ENCODE measurements at places on chromosomes 3 and 15.

GRCh38 chr15:66184936-66185790 lies 68.4 kb downstream of the MEGF11 start:
- no peak for ATAC-seq

GRCh38 chr15:47720555-47720954 lies 3.2 kb downstream of the SEMA6D start:
- ATAC-seq = no peak

GRCh38 chr3:37240170-37240945 lies 66.0 kb upstream of the LRRFIP2 start:
- ATAC-seq = no peak

DNA sequence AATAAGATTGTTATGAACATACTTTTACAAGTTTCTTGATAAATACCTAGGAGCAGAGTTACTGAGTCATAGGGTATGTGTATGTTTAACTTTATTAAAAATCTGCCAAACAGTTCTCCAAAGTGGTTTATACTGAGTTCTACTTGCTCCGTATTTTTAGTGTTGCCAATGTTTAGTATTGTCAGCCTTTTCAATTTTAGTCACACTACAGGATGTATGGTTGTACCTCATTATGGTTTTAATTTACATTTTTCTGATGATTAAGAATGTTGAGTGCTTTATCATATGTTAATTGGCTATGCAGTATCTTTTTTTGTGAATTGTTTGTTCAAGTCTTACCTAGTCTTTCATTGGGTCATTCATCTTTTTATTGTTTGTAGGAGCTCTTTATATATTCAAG lies 4.3 kb downstream of the TMOD3 start:
- peak; percentile 74 for ATAC-seq

GRCh38 chr15:93019090-93019489 lies 69.9 kb downstream of the RGMA start:
- ATAC-seq = peak; percentile 36

DNA sequence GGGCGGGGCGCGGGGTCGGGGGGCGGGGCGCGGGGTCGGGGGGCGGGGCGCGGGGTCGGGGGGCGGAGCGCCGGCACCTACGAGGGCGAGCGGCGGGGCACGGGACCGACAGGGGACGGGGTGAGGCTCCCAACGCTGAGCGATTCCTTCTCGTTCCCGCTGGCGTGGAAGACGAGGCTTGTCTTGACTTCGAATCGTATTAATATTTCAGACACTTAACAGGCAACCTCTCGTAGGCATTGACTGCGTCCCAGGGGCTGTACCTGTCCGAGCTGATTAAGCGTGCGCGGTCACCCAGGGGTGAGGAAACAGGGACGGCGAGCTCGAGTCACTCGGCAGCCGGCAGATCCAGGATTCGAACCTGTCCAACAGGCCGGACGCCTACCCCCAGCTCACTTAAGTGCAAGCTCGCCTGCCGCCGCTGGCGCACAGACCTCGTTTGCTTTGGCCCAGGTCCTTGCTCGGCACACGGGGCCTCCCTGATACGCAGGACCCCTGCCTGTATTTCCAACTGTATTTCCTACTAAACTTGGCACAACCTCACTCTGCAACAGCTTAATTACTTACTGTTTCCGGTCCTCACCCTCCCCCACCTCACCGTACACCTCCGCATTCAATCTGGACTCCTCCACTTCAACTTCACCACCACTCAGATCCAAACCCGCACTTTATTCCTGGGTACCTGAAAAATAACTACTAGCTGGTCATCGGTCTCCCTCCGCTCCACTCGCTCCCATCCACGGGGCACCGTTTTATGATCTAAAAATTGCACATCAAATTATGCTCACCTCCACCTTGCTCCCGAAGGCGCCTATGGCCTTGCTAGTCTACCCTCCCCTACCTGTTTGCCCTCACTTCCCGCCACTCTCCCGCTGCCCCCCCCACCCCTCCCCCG lies 722 bp upstream of the ZXDC start:
- peak; percentile 32 for ATAC-seq

GRCh38 chr3:177345049-177345972 lies 148.0 kb upstream of the TBL1XR1 start:
- peak; percentile 80 for ATAC-seq

GRCh38 chr3:143478115-143478693 lies 358.6 kb downstream of the CHST2 start:
- no peak for ATAC-seq

- no peak for ATAC-seq
Observed at GRCh38 chr3:4320096-4320911, 17.1 kb downstream of the SETMAR start.

- ATAC-seq = no peak
Observed at GRCh38 chr3:182729903-182730674, 63.2 kb upstream of the ATP11B start.

GRCh38 chr3:47949979-47950378 lies 66.2 kb downstream of the MAP4 start:
- no peak for ATAC-seq

DNA sequence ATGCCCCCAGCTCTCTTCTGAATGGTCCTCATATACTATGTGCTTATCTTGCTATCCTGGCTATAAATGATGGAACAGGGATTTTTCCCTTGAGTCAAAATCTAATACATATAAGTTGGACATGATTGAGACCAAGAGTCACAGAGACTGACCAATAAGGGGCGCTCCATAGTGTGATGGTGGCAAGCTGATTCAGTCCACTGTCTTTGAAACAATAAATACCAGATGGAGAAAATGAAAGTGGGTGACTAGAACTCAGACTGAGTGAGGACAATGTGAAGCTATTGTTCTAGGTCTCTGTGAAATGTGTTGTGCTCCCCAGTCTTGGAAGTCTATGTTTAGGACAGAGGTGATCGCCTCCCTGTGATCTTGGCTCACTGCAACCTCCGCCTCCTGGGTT lies 10.6 kb upstream of the FSTL1 start:
- ATAC-seq = no peak
